Stimulated activated naive CD8-positive, alpha-beta T cell treated with anti-CD3 and anti-CD28 coated beads, Interleukin-15, Interleukin-2, amounts not matched to agents 100 U/mL and 50 U/mL, for 24 hours (primary cell): ENCODE measurements at places on chromosomes 7 and 10.

- DNase-seq, result no peak
Measured at GRCh38 chr7:85184599-85185423, 2.0 kb downstream of the SEMA3D start.

- DNase-seq, result no peak
Measured at GRCh38 chr10:45008524-45009161, 7.9 kb downstream of the ZNF22 start.

GRCh38 chr7:113267271-113267670 lies 148.9 kb upstream of the SMIM30 start:
- DNase-seq, result no peak

DNA sequence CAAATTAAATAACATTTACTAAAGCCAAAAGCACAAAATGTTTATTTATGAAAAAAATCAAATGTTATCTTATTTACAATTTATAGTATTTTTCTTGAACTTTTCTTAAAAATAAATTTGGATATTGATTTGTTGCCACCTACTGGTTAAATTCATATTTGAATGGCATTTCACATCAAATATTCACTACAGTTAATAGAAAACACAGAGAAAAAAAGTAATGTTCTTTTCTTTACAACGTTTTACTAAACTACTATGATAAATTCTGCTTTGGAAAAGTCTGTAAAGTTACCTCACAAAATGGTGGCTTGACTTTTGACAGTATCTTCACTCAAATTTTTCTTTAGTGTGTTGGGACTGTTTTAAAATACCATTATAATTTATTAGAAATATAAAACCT lies 52.7 kb downstream of the SRPK2 start:
- DNase-seq, result no peak

- DNase-seq, result no peak
Measured at GRCh38 chr7:763762-764161, 36.7 kb upstream of the PRKAR1B start.
